ENCODE measurements at places on chromosomes 4 and X.

DNA sequence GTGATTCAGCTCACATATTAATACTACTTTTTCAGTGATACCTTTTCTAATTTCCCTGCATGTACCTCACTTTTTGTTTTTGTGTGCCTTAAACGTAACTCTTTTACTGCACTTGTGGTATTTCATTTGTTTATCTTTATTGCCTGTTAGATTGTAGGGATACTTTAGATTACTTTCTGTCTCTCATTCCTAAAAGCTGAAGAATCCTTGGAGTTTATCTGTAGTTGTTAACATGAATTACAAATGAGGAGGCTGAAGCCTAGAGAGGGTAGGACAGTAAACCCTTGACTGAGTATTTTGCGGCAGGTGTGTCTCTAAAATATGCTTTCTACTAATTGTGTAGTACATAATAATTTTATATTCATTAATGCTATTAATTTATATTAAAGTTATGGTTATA is 34.9 kb downstream of the BMP2K start:
- no peak for DNase-seq

DNA sequence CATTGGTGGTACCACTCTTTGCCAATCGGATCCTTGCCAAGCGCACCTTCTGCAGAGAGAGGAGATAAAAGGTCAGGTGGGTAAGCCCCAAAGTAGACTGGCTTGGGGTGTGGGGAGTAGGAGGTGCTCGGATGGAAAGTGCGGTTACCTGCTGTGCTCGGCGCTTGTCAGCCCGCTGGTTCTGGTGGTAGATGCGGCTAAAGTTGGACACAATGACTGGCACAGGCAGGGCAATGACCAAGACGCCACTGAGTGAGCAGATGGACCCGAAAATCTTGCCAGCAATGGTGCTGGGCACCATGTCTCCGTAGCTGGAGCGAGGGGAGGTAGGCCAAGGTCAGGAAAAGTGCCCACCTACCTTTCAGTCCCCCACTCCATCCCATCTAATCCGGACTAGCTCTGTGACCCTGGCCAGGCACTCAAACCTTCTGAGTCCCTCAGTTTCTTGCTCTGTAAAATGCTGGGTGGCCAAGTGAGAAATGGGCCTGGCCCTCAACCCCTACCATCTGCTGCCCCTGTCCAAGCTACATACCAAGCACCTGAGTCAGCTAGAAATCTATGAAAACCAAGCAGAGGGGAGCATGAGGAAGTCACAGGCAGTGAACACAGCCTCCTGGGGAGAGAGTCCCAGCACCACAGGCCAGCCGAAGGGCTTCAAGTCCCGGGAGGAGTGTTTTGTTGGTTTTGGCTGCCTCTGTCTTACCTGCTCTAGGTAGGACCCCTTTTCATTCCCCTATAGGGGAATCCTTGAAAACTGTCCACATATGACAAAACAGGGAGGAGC is 4.7 kb downstream of the KCND1 start:
- DNase-seq, result no peak

DNA sequence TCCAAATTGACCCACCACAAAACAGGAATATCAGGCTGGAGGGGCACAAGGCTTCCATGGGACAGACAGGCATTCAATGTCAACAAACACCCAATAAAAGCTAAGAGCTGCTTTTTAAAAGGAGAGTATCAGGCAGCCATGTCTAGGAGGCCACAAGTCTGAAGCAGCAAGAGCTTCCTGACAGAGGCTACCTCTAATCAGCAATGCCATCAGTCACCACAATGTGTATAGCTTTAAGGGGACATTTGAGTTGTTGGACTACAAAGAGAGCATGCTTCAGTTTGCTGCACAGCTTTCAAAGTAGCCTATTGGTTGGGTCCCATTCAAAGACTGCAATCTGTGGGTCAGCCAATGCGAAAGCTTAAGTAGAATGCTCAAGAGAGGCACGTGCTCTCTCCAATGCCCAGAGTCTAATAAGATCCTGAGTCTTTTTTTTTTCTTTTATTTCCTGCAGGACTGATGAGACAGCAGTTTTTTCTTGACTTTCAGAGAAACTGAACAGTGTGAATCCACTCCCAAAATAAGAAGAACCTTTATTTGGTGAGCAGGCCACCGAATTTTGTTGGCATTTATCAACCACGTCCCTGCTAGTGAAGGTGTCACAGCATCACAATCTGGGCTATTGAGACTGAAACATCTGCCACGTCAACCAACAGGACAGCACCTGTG is 92.5 kb downstream of the FBXO8 start:
- DNase-seq, result no peak

DNA sequence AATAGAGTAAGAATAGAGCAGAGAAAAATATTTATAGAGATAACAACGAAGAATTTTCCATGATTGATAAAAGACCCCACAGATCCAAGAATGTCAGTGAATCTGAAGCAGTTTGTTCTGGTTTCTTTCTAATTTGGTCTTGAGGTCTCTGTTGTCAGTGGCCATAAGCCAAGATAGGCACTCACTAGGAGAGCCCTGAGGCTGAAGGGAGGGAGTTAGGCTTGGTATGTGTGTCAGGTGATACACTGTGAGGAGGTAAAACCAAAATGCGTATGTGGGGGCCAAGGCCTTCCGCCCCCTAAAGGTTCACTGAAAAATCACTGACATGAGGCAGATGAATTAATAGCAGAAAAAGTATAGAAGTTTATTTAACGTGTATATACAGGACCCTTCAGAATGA is 382.3 kb upstream of the HTR2C start:
- DNase-seq, result no peak

DNA sequence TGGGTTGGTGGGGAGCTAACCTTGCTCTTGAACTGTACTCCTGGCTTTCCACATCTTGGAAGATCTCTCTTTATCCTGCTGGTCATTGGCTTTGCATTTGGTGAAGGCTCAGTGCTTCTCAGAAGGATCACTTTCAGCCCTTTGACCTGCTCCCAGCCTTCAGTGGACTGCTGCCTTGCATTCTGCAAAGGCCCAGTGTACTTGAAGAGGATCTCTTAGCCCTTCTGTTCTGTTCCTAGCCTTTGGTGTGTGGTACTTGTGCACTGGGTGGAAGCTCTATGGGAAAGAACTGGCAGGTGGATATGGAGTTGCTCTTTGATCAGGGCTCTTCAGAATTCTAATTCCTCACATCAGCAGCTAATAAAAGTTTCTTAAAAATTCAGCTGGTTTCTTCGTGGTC is 46.5 kb downstream of the FGF2 start:
- no peak for DNase-seq

DNA sequence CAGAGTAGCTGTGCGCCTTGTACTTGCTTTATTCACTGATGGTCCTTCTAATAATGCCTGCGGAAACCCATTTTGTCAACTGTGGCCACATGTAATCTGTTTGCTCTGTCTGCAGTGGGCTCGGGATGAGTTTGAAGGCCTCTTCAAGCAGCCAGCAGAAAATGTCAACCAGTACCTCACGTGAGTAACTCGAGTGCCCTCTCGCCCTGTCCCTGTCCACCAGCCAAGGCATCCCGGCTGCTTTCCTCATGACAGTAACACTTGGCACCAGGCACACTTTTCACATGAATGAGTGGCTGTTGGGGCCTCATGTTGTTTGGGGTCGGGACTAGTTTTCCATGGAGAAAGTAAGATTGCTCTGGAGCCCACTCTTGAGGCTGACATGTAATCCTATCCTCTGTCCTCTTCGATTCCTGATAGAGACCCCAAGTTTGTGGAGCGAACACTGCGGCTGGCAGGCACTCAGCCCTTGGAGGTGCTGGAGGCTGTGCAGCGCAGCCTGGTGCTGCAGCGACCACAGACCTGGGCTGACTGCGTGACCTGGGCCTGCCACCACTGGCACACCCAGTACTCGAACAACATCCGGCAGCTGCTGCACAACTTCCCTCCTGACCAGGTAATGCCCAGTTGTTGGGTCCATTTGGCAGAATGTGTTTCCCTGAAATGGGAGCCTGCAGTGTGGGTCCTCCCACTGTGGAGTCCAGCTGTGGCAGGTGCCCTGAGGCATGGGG is 8.8 kb upstream of the CDK16 start:
- DNase-seq, result no peak

GRCh38 chr4:18593297-18594002 is 571.9 kb upstream of the LCORL start:
- peak; percentile 70 for DNase-seq
